ENCODE measurements at places on chromosomes 12 and 14. TPM values are rescaled to one million over a fixed set of nuclear protein-coding genes. Genes with fewer than 3 reads are reported as not detected.

The TAS2R42 gene
- not detected for total RNA-seq

The MAP4K5 gene
- 76.1 TPM for total RNA-seq

The KRT72 gene
- total RNA-seq, result not detected

The SLC2A14 gene
- under 0.01 TPM for total RNA-seq

The FAM222A gene
- total RNA-seq, result 0.38 TPM

The SMIM41 gene
- total RNA-seq, result not detected

The ACRBP gene
- total RNA-seq, result under 0.01 TPM
